Adipocyte (in vitro differentiated cells): ENCODE measurements at places on chromosomes 3 and 15.

- no peak for DNase-seq
These were observed 3.6 kb downstream of the NISCH start for GRCh38 chr3:52458770-52459545.

- no peak for DNase-seq
These were observed 475.0 kb upstream of the PROK2 start for GRCh38 chr3:72259755-72260587.

GRCh38 chr15:39438799-39439592, 141.9 kb upstream of the THBS1 start:
- no peak for DNase-seq

DNA sequence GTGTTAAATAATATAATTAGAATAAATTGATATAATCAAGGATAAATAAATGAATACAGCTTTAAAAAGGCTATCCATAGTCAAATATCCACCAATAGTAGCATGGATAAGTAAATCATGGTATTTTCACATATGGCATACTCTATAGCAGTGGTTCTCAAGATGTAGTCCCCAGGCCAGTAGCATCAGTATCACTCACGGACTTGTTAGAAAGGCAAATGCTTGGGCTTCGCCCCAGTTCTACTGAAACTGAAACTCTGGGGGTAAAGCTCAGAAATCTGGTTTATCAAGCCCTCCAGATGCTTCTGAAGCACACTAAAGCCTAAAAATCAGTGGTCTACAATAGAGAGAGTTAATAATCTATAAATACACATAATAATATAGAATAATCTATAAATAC, 261.6 kb upstream of the TTC14 start:
- no peak for DNase-seq

DNA sequence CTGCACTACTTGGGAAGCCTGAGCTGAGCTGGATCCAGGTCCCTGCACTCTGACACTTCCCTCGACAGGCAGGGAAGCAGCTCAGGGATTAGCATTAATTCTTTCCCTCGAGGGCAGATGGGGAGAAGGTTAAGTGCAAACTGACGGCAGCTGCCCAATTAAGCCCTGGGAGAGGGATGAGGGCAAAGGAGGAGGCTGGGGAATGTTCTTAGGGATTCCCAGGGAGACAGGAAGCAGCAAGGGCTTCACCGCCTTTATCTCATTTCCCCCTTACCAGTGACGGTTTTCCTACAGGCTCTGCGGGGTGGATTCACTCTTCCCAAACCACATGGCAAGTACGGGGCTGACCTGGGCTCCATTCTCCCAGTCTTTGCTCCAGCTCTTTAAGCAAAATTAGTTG, 519.0 kb upstream of the PROK2 start:
- no peak for DNase-seq

DNA sequence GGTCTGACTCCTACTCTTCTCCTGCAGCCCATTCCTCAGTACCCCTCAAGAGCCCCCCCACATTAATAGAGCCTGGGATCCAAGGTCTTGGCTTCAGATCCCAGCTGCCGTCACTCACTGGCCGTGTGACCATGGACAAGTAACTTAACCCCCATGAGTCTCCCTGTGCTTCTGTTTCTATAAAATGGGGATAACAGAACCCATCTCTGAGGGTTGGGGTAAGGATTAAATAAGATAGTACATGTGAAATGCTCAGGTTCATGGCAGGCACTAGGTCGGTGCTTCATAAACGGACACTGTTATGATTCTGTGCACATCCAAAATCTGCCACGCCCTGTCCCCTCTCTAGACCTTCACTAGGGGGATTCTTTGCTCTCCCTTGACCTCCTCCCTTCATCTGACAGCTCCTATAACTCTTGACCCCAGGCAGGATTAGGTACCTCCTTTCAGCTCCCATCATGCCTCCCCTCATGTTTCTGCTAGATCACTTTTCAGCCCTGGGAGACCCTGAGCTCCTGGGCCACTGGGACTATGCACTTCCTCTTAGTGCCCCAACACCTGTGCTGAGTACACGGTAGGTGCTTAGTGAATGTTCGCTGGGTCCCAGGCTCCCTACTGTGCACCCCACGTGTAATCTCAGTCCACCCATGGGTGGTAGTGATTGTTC, 1.5 kb downstream of the CAND2 start:
- no peak for DNase-seq

DNA sequence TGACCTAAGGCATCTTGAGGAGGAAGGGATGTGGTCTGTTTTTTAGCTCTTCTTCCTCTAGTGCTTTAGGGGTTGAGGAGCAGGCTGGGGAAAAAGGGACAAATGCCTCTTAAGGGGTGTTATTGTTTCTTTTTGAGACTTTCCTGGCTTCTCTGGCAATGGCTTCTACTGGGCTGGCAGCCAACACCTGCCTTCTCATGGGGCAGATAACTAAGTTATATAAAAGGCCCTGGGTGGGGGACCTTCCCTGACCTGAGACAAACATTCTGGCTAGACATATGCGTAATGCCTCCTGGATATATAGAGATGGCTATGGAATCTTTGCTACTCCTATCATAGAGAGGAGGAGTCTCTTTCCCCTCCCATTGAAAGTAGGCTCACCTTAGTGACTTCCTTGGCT, 179.2 kb upstream of the PROK2 start:
- no peak for DNase-seq

DNA sequence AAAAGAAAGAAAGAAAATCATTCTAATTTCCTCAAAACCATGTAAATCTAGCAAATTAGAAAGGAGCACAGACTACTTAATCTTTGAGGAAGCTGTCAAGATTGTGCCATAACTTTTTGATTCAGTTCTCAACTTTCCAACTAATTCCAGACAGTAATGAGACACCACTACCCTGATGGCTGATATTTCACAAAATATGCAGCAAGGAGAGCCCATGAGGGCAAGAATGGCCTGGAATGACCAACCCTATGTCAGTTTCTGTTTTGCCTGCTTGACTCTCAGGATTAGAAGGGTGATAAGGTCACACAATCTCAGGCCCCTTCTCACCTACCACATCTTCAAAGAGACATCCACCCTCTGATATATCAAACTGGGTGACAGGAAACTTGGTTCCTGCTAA, 134.7 kb downstream of the MAGI1 start:
- DNase-seq, result no peak

DNA sequence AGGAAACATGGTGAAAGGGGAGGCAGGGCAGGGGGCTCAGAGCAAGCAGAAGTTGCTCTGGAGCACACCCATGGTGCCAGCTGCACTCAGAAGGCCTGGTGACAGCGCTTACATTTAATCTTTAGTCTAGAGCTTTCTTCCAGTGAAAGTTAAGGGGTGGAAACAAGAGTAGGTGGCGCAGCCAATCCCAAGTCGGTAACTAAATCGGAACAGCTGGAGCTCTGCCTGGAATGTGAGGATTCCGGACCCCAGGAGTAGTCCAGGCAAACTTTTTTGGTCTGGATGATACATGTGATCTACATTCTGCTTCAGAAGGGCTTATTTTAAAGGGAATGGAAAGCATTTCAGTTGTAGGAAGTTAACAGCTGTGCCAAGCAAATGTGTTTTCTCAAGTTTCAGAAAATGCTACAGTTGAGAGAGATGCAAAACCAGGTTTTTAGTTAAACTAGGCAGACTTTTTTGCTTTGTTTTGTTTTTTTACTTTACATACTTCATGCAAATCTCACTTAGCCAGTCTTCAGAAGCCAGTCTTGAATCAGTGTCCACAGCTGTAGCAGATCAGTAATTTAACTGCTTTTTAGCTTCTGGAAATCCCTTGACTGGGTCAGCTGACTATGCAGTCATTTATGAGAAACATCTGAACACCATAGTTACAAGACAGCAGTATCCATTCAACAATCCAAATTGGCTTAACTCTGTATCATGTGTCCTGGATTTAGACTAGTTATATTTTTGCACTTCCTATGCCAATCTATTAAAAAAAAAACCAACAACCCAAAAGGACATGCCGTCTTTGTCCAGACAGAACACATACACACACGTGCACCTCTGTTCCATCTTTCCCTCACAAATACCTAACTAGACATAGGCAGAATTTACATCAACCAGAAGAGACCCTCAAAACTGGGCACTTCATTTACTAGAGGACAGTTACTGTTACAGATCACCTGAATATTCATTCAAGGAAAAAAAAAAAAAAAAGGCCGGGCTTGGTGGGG, 33.2 kb downstream of the ZNF106 start:
- DNase-seq, result peak; percentile 96

DNA sequence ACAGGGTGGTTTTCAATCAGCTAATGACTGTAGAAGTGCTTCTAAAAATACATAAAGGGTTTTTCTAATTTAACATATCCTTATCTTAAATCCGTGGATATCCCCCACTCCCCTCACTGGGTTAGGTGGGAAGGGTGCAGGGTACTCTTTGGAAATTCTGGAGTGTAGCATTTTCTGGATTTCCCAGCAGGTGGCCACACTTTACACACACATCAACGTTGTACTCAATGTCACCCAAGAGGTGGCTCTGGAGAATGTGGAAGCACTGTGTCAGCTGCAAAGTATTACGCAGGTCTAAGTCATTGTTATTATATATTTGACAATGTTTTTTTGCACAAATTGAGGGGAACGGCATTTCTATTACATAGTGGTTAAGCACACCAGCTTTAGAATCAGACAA, 168.8 kb downstream of the CHDH start:
- peak; percentile 6 for DNase-seq

DNA sequence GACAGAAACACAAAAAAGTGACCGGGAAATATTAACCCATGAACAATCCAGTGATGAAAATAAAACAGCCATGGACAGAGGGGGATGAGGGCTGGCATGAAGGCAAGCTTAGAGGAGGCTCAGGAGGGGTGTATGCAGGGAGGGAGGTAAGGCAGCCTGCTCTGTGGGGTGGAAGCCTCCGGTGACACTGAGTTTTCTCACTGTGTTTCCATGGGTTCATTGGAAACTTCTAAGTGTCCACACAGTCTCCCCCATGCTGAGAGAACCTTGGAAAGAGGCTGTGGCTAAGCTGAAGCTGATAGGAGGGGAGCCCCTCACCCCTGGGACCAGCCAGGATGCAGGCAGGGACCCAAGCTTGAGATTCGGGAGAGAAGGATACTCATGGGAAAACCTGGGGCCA, 6.8 kb upstream of the SKOR1 start:
- DNase-seq, result no peak

DNA sequence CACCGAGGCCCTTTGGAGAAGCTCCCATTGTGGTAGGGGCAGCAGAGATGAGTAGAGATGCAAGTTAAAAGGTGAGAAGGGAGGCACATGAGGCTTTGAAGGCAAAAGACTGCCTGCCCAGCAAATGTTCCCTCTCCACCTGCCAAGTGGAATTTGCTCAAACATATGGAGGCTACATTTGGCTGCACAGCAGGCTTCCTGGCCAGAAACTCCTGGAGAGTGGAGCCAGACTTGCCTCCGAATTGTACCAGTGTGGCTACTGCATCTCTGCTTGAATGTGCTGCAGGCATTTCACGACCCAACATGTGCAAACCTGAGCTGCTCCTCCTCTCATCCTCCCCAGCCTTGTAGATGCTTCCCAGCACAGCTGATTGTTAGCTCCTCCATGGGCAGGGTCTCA, 229.2 kb downstream of the ZNF621 start:
- DNase-seq, result no peak

DNA sequence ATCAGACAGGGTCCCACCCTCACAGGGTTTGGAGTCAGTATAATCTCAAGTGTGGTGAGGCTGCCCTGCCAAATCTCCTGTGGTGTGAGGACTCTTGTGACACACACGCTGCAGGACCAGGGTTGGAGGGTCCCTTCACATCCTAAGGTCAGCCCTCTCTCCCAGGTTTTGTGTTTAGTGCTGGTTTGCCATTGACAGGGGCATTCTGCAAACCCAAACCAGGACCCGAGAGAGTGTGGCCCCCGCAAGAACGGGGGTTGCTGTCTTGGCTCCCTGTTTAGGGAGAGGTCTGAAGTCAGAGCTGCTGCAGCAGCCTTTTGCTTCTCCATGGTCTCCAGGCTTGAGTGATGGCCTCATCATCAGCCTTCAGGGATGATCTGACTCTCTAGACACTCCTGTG, 14.7 kb downstream of the FAM107A start:
- no peak for DNase-seq

GRCh38 chr15:81280696-81281455, 43.1 kb downstream of the STARD5 start:
- DNase-seq, result no peak

DNA sequence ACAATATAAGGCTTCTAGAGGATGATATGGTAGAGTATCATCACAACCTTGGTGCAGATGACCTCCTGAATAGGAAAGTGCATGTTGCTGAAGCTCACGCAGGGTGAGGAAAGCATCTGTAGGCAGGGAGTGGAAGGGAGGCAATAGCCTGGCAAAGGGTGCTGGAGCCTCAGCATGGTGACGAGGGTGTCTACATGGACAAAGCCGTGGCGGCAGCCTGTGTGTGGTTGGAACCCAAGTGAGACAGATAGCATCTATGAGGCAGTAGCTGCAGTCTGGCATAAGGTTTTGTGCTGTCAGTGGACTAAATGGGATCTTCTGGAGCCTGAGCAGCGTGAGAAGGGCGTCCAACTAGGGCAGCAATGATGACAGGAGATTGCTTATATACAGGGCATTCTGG, 132.5 kb downstream of the DLG1 start:
- DNase-seq, result no peak

GRCh38 chr3:143671626-143672025, 176.6 kb downstream of the SLC9A9 start:
- no peak for DNase-seq

- no peak for DNase-seq
These were observed 81.8 kb downstream of the IQSEC1 start for GRCh38 chr3:12991481-12991837.

DNA sequence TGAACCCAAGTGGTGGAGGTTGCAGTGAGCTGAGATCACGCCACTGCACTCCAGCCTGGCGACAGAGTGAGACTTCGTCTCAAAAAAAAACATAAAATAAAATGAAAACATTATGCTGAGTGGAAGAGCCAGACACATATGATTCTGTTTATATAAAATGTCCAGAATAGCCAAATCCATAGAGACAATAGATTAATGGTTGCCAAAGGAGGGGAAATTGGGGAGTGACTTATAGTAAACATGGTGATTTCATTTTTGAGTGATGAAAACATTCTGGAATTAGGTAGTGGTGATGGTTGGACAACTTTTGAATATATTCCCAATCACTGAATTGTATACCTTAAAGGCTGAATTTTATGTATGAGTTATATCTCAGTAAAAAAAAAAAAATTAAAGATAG, 172.0 kb upstream of the BFSP2 start:
- no peak for DNase-seq

- DNase-seq, result no peak
These were observed 71.9 kb downstream of the FOXB1 start for GRCh38 chr15:60076045-60076444.

- DNase-seq, result peak; percentile 52
These were observed 113.1 kb downstream of the THSD4 start for GRCh38 chr15:71228403-71228802.

- DNase-seq, result no peak
These were observed 134.1 kb downstream of the VPS8 start for GRCh38 chr3:184945886-184946625.

DNA sequence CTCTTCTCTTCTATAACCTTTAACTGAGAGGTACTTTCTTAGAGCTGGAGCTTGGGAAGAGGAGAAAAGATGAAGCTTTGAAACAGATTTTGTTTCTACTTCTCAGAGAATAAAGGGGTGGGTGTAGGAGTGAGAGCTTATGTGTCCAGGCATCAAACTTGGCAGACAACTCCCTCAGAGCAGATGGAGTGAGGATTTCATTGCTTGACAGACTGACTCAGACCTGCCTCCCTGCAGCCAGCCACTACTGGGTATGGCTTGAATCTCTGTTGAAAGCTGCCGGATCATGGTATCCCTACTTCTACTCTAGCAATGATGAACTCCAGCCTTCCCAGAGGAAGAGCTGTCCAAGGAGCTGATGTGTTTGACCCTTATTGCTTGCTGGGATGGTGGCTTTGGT, 36.7 kb downstream of the SYN2 start:
- DNase-seq, result no peak
